NCI-H2081 treated with DMSO at 0.1 percent for 48 hours (cell line): ENCODE measurements at places on chromosomes 1 and 21.

GRCh38 chr21:30437010-30437565, 3.0 kb upstream of the KRTAP15-1 start:
- no peak for DNase-seq

- DNase-seq = no peak
Observed at GRCh38 chr1:25562101-25562927, 18.9 kb downstream of the LDLRAP1 start.

- no peak for DNase-seq
Observed at GRCh38 chr1:10178597-10179405, 31.6 kb upstream of the KIF1B start.

- no peak for DNase-seq
Observed at GRCh38 chr1:15245593-15246360, 1.2 kb upstream of the FHAD1 start.

- DNase-seq = no peak
Observed at GRCh38 chr1:161039154-161039545, 386 bp upstream of the TSTD1 start.

DNA sequence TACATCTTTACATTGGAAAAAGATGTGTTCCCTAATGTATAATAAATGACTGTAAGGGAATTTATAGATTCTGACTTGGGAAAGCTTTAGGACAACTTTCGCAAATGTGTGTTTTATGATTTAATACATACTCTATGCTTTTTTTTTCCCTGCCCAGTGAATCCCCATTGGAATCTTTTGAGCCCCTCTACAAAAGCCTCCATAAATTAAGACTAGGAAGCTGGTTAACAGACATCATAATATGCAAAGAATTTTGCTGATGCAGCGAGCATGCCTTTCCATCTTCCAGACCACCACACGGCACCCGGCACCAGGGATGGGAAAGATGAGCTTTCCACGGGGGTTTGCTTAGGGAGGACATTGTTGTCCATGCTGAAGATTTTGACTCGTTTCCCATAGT, 156.1 kb upstream of the IVNS1ABP start:
- no peak for DNase-seq

DNA sequence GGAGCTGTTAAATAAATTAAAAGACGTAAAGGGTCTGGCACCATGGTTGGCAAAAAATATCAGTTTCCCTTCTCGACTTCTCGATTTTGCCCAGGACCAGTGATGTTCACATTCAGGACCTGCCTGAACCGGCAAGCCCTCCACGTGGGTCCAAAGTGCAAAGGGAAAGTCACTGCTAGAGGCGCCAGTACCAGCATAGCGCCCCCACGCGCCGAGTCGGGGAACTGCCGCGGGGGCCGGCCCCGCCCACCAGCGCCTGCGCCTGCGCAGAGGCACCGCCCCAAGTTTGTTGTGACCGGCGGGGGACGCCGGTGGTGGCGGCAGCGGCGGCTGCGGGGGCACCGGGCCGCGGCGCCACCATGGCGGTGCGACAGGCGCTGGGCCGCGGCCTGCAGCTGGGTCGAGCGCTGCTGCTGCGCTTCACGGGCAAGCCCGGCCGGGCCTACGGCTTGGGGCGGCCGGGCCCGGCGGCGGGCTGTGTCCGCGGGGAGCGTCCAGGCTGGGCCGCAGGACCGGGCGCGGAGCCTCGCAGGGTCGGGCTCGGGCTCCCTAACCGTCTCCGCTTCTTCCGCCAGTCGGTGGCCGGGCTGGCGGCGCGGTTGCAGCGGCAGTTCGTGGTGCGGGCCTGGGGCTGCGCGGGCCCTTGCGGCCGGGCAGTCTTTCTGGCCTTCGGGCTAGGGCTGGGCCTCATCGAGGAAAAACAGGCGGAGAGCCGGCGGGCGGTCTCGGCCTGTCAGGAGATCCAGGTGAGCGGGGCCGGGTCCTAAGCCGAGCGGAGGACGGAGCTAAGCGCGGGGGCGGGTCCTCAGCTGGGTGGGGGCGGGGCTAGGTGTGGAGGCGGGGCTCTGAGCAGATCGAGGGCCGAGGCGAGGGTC, at the start of gene PINK1:
TSS of gene PINK1 (plus strand) at position 269 of the 875 bp plus-strand sequence. CDS start at position 360, 91 bp downstream.
- DNase-seq = no peak

- DNase-seq = no peak
Observed at GRCh38 chr1:114353262-114353661, 157.7 kb downstream of the TRIM33 start.

GRCh38 chr1:3864884-3865283, 7.6 kb downstream of the DFFB start:
- no peak for DNase-seq

GRCh38 chr1:66445492-66446181, 88.3 kb upstream of the SGIP1 start:
- DNase-seq = no peak

- no peak for DNase-seq
Observed at GRCh38 chr1:235917267-235917811, 50.6 kb upstream of the LYST start.

- no peak for DNase-seq
Observed at GRCh38 chr1:147336291-147336690, 93.8 kb downstream of the CHD1L start.

GRCh38 chr1:39491146-39491921, at the start of gene BMP8A:
Gene BMP8A, plus strand, starts transcription at chr1:39491636. Its CDS starts 356 bp downstream, at chr1:39491992.
- no peak for DNase-seq

GRCh38 chr1:234654002-234654733, 44.2 kb upstream of the IRF2BP2 start:
- DNase-seq = no peak

GRCh38 chr1:215865060-215865459, 298.0 kb downstream of the KCTD3 start:
- DNase-seq = no peak

DNA sequence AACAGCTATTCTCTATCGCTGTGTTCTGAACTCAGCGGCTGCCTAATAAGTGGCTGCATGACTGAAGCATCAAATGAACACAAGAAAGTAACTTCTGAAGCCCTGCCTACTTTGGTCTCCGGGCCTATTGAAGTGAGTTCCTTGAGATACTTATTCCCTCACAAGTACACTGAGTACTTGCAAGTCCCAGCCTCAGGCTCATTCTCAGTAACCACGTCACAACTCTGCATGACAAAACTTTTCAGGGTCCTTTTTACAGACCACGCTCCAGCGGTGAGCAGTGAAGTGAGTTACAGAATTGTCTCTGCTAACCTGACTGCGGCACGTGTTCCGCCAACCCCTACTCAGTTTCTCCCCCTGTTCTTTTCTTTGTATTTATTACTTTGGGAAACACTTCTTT, 1342.7 kb upstream of the ADGRL4 start:
- DNase-seq = no peak

GRCh38 chr1:204190212-204191211, 5.8 kb downstream of the KISS1 start:
- DNase-seq = no peak

DNA sequence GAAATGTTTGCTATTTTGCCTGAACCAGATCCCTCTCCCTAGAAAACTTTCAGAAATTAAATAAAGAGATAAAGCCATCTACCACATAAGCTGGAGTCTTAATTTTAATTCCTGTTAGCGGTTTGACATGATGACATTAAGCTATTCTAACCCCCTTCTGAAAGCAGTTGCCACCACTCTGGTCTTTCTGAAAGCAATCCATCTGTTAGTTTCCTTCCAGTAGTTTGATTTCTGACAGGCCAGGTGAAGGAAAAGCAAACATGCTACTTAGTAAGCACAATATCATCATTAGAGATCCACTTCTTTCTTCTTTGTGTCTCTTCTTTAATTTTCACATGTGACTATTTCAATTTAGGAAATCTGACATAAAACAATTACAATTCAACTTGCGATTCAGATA, 39.9 kb downstream of the RGL1 start:
- DNase-seq = no peak

- DNase-seq = no peak
Observed at GRCh38 chr1:209704584-209704983, at the start of gene HSD11B1. Gene HSD11B1, plus strand, starts transcription at chr1:209704846. Its CDS starts 97 bp downstream, at chr1:209704943.

GRCh38 chr1:244010191-244010590, 40.9 kb upstream of the ZBTB18 start:
- DNase-seq = no peak

- no peak for DNase-seq
Observed at GRCh38 chr1:227298512-227299240, 19.6 kb downstream of the CDC42BPA start.

DNA sequence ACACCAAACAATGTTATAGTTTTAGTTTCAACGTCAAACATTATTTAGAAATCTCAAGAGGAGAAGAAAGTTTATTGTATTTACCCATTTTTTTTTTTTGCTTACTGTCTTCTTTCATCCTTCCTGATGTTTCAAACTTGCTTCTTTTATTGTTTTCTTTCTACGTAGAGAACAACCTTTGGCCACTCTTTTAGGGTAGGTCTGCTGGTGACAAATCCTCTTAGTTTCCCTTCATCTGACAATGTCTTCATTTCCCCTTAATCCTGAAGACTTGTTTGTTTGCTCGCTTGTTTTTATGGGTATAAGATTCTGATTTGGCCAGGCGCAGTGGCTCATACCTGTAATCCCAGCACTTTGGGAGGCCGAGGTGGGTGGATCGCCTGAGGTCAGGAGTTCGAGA, 89.1 kb downstream of the RHOU start:
- DNase-seq = no peak

GRCh38 chr1:205680073-205680851, at the start of gene SLC45A3:
Gene SLC45A3, minus strand, starts transcription at chr1:205680509. Its CDS starts 15,853 bp downstream, at chr1:205664656.
- no peak for DNase-seq

DNA sequence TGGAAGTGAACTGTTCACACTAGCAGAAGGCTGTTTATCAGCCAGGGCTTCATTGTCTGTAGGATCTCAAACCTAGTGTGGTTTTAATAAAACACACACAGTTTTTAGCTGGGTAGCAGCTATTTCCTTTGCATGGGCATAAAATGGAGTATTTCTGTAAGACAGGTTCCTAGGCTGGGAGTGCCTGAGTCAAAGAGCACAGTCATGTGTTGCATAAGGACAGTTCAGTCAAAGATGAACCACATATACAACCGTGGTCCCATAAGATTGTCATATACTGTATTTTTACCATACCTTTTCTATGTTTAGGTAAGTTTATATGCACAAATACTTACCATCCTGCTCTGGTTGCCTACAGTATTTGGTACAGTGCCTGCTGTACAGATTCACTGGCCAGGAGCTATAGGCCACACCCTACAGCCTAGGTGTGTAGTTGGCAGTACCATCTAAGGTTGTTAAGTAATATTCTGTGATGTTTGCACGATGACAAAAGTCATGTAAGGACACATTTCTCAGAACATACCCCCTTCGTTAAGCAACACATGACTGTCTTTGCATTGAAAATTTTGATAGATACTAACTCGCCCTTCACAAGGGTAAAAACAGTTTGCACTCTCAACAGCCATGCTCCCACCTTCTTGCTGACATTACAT, 17.2 kb downstream of the LGALS8 start:
- DNase-seq = no peak

- no peak for DNase-seq
Observed at GRCh38 chr1:157116737-157117103, 17.1 kb upstream of the ETV3L start.

GRCh38 chr1:78843546-78843945, 163.0 kb downstream of the ADGRL4 start:
- DNase-seq = no peak

DNA sequence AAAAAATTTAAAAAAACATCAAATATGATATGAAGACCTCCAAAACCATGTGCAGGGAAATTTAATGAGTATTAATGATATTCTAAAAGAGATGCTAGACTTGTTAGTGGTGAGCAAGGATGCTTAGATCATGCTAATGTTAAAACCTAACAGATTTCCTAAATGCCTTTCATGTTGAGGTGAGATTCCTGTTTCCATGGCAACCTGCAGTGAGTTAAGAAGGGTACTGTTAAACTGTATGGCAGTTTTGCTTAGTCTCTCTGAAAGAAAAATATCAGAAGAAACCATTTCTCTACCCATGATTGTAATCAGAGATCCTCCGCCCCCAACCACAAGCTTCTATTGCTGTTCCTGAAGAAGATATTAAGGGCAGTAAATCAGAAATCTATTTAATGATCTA, 321.6 kb upstream of the LRRC7 start:
- no peak for DNase-seq

GRCh38 chr1:8165595-8166360, 139.7 kb upstream of the ERRFI1 start:
- DNase-seq = no peak

DNA sequence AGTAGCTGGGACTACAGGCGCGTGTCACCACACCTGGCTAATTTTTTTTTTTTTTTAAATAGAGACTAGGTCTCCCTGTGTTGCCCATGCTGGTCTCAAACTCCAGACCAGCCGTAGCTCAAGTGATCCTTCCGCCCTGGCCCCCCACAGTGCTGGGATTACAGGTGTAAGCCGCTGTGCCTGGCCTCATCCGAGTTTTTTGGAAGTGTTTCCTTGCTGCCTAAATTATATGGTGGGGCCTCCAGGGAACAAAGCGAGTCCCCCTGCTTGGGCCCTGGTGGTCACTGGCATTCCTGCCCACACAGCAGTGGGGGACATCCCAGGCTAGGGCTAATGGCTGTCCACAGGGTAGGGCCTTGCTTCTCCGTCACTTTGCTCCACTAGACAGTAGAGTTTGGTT, 143.8 kb downstream of the PCBP3 start:
- no peak for DNase-seq
